Central memory CD4-positive, alpha-beta T cell (primary cell): ENCODE measurements at places on chromosomes 6 and 20.

DNA sequence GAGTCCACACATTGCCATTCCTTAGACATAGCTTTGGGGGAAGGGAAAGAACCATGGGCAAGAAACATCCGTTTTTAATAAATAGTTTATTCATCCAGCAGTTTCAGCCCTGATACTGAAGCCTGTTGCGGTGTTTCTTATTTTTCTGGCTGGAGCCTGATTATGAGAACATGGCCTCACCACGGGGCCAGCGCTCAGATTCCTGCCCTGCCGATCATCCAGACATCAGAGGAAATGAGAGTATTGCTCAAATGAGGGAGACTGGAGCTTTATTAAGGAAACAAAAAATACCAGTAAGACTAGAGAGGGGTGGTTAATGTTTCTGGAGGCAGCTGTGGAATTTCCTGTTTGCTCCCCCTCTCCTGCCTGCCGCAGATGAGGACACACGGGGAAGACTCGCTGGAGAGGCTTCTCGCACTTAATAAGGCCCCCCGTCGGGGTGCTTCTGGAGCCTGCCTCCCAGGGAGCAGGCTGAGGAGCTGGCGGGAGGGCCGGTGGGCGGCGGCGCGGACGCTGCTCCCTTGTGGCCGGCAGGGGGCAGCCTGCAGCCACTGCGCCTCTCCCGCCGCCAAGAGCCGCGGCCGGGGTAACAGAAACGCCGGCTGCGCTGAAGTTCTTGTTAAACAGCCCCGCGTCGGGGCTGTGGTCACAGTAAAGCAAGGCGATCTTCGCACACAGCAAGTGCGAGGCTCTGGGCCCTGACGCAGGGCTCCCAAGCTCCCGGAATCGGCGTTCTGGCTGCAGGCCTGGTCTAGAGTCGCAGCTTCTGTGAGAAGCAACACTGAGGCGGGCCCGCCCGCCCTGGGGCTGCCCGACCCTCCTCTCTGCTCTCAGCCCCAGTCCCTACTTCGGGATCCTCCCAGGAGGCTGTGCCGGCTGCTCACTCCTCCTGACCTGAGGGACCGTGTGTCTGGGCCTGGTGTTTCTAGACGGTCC lies 17.5 kb downstream of the LEMD2 start:
- peak; percentile 52 for DNase-seq

DNA sequence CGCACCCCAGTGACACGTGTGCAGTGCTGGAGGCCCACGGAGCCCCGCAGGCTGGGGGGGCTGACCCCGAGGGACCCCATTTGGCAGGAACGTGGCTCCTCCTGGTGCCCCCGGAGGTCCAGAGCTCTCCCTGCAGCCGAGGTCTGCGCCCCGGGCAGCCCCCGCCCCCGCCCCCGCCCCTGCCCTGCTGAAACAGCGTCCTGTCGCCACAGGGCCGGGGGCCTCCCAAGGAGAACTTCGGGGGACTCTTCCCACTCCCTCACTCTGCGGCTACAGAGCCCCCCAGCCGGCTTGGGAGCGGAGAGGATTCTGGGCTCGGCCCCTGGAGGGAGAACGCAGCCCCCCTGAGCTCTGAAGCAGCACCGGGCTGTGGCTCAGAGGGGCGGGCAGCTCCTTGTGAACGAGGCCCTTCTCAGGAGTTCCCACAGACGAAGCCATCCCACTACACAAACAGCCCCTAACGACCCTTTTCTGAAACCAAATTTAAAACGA lies 115.2 kb downstream of the DLL1 start:
- DNase-seq: no peak

DNA sequence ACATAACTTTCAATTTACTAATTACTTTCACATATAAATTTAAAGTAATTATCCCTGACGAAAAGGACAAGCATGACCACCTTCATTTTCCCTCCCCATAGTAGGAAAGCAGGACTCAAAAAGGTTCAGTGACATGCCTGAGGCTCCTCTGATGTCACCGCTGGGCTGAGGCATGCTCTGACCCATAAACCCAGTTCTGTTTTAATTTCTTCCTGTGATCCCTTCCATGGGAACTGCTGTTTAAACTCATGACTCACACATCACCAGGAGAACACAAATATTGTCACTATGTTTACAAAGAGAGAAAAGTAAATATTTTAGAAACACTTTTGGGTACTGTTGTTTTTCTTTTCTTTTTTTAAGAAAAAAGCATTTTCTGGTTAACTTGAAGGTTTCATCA lies 38.0 kb upstream of the NR2E1 start:
- DNase-seq: no peak

DNA sequence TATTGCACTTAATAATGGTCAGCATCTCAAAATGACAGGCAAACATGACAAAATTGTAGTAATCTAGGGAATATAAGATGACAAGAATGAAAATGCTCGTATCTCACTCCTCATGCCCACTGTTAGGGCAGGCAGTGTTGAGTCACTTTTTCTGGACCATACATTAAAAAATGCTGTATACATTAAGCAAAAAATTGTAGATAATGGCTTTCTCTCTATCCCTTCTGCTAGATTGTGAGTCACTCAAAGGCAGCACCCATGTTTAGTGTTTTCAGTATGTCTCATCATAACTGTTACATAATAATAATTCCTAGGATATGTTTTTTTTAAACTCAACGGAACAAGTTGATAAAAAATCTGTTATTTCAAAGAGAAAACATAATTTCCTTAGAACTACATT lies 199.3 kb downstream of the TENT5A start:
- DNase-seq: no peak

- no peak for DNase-seq
Measured at GRCh38 chr20:22403022-22403631, 181.2 kb downstream of the FOXA2 start.

- no peak for DNase-seq
Measured at GRCh38 chr6:45949256-45949655, 66.4 kb downstream of the CLIC5 start.

DNA sequence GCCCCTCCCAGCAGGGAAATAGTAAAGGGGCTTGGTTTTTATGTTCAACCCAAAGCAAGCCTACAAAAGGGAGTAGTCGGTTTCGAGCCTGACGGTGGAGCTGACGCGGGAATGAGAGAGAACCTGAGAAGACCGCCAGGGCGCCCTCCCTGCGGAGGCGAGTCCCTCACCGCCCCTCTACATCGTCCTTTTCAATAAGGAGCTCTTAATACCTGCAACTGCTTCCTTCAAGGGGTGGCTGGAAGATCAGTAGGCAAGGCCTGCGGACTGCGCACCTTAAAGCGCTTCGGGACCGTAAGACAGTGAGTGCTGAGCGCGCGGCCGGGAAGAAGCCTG lies 709 bp upstream of the ZNF76 start:
- no peak for DNase-seq

DNA sequence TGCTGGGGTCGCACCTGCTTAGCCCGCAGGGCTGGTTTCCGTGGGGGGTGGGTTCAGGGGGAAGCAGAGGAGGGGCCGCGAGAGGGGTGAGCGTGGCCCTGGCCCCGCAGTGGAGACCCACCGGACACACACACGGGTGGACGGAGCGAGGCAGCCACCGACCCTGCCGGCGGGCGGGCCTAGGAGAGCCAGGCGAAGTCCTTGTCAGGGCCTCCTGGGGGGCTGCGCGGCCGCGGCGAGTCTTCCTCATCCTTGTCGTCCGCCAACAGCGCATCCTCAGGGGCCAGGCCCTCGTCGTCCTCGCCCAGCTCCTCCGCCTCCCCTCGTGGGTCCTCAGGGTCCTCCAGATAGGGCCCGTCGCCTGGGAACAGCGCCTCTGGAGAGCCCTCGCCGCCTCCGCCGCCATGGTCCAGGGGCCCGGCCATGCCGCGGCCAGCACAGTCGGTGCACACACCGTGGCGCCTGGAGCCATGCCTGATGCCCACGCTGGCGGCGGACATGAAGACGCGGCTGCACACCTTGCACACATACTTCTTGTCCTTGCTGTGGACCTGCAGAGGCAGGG lies 7.3 kb downstream of the SLC2A4RG start:
- DNase-seq: no peak

DNA sequence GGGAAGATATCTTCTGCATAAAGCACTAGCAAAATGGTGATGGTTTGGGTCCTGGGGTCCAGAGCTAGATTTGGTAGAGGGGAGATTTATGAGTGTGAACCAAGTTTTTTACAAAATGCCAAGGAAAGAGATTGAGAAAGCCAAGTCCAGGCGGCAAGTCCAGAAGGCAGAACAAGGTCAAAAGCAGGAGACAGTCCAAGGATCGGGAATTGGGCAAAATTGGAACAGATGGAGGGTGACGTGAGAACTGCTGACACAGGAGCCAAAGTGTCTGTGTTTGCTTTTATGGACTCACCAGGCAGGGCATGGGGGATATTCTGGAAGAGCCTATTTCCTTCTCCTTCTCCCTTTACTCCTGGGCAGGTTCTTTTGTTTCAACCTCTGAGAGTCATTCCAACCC lies 4.1 kb downstream of the NHLRC1 start:
- DNase-seq: no peak

DNA sequence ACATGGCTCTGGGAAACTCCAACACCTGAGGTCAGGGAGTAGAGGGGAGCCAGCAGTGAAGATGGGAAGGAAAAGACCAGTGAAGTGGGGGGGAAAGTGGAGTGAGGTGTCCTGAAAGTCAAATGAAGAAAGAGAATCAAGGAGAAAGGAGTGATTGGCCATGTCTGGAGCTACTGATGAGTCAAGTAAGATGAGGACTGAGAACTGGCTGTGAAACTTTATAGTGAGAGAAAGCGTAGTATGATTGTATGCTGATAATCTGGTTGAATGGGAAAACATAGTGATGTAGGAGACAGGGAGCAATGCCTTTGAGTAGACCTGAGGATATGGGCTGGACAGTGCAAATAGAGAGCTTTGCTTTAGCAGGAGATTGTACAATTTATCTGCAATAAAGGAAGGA lies 183.6 kb upstream of the GMDS start:
- no peak for DNase-seq

GRCh38 chr20:45576995-45577394 lies 2.1 kb downstream of the WFDC8 start:
- no peak for DNase-seq

- no peak for DNase-seq
Measured at GRCh38 chr6:72890671-72891070, 268.8 kb downstream of the KCNQ5 start.

DNA sequence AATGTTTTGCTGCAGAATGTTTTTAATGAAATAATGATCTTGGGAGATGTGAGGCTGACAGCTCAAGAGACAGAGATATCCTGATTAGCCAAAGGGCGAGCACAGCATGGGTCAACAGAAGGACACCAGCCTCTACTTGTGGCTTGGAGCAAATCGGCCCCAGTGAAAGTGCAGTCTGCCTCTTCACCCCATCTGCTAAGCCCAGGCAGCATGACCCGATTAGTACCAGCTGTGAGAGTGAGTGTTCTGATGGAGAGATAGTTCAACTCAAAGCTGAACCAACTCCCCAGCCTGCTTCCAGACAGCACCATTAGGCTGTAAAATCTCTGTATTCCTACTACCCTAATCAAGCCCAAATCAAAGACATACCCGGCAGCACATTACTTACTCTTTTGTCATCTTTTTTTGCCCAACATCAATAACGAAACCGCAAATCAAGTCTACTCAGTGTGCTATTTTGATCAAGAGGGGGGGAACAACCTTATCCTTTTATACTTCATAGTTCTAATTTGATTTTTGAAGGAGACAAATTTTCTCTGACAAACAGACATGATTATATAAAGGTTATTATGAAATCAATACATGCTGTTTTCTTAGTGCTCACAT lies 514.1 kb upstream of the NRSN1 start:
- DNase-seq: no peak

GRCh38 chr6:54681267-54681666 lies 165.3 kb upstream of the FAM83B start:
- no peak for DNase-seq

GRCh38 chr20:20020908-20021307 lies 3.7 kb downstream of the NAA20 start:
- no peak for DNase-seq

DNA sequence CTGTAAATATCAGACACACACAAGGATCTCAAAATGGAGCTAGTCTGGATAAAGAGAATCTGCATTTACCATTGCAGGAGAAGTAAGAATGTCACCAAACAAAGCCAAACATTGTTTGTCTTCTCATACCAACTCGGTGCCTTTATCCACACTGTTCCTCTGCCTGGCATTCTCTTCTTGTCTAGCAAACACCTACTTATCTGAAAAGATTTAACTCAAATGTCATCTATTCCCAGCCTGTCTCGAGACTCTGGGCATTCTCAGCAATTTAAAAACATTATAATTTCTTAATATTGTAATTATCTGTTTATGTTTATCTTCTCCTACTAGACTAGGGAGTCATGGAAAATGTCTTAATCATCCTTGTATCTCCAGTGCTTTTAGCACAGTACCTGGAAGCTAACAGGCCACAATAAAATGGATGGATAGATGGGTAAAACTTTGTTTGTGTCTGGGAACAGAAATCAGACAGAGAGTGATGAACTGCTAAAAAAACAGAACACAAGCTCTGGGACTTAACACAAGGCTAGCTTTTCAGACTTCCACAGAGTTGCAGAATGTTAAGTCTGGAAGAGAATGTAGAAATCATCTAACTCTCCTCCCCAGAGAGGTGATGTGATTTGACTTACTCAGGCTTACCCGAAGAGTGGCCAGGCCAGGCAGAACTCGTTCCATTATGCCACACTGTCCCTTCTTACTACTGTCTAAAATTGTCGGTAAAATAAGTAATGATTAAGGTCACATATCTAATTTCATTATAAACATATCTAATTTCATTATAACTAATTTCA lies 42.3 kb upstream of the FAM83C start:
- no peak for DNase-seq

GRCh38 chr6:43509984-43510826 lies at the start of gene LRRC73:
Gene LRRC73 (minus strand): TSS chr6:43510346. CDS start chr6:43509785, 561 bp downstream.
- peak; percentile 74 for DNase-seq

DNA sequence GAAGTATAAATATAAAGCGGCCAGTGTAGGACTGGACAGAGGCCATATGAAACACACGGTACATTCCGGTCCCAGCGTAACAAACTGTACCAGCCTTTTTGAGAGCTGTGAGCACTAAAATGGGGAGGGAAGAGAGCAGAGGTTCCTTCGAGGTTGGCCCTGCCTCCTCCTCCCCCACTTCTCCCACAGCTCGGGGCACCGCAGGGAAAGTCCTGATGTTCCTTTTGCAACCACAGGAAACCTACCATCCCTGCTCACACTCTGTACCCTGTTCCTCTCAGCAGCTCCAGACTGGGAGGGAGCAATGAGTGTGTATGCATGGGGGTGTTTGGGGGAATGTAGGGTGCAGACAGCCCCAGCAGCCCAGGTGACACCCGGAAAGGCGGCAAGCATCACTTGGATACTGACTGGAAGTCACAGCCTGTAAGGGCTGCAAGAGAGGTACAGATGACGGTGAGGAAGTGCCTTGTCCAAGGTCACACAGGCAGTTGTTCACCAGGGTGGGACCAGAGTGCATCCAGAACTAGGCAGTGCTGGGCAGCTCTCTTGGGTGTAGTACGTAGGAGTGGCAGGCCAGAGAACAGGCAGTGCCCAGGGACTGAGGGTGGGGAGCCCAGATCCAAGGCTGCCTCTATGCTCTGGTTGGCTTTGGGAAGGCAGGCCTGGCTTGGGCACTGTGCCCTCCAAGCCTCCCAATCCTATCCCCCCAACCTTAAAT lies 11.0 kb upstream of the ARMC12 start:
- DNase-seq: peak; percentile 19

GRCh38 chr6:79048611-79049010 lies 29.4 kb downstream of the PHIP start:
- no peak for DNase-seq
